ENCODE measurements at places on chromosomes 4 and X.
A peak's percentile ranks its signal among the peaks of the same experiment; 100 is the strongest.

GRCh38 chrX:38183596-38183995 is 37.1 kb downstream of the SRPX start:
- DNase-seq: no peak

DNA sequence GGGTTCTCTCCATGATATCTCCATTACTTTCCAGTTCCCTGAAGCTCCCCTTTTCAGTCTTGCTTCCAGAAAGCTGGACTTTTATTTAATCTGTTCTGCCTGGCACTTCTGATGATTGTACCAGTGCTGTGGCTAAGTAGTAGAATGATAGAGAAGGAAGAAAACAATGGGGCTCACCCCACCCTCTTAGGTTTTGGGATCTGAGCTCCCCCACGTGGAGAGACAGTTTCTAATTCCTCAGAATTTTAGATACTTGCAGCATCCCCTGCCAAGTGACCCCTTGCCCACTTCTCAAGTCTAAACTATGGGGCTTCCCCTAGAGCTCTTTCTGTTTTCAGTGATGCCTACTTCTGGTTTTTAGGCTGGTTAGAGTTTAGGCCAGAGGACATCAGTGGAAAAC is 73.9 kb downstream of the GC start:
- DNase-seq: no peak

DNA sequence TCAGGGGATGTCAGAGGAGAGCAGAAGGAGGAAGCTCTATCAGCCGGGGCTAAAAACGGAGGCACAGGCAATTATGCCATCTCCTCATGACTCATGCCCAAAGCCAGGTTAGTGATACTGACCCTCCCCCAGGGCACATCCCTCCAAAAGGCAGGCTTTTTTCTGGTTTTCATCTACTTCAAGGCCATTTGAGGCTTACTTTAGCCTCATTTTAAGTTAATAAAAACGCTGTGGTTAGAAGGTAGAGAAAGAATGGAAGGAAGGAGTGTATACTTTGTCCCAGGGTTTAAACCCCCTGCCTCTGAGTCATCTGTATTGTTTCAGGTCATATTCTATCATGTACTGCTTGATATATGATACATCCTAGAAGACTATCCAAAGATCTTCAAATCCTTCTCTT is 89.7 kb upstream of the NDP start:
- DNase-seq: no peak

GRCh38 chrX:13463608-13464007 is 105.8 kb upstream of the EGFL6 start:
- DNase-seq: peak; percentile 84

DNA sequence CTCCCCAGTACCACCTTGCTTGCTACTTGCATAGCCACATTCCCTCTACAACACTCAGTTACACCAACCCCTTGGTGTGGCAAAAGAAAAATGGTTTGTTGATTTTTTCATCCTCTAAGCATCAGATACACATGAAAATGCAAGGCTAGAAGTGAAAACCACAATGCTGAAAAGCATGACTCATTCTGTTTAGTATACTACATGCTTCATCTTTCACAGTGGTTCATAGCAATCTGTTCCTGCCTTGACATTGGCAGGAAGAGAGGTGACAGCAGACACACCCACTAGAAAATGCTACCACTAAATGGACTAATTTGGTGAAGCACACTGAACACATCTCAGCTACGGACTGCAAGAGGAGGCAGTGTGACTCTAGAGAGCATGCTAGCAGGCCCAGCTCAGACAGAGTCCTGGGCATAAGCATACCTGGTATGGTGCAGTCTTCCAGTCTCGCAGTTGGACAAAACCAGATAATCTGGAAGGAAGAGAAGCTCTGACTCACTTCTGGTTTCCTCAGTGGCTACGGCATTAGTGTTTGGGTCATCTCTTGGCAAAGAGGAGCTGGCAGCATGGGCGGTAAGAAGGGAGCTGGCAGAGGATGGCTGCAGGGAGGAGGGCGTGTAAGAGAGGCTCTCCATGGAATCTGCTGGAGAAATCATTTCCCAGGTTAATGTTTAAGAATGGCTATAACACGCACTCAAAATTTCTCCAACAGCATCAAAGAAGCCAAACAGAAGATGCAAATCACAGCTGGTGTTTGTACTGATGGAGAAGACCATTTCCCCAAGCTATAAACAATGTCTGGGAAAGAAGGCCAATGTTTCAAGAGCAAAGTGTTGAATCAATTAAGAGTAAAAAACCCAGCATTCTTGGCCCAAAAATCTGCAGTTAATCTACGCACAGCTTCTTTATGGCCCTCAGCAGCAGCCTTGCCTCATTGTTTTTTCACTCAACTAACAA is 37.8 kb downstream of the GAB3 start:
- DNase-seq: no peak
